ENCODE measurements at places on chromosomes 6 and 20.

DNA sequence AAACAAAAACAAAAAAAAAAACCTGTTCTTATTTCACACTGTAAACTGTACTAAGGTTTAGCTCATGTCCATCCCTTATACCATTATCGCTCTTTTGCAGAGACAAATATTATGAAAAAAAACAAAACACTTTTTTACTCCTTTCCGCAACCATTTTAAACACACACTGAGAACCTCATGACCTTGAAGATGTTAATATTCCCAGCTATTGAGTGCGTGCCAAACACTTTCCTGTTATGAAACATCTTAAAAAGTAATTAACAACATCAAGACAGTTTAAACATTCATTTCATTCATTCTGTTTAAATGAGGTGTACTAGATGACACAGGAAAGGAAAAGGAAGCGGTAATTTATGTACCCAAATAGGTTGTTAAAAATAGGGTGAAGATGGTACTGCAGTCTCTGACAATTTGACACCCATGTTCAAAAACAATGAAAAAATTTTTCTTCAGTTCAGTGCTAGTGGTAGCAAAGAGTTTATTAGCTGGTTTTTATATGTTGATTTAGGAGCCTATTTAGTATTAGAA lies 3.9 kb upstream of the ARHGAP18 start:
- DNase-seq, result no peak

DNA sequence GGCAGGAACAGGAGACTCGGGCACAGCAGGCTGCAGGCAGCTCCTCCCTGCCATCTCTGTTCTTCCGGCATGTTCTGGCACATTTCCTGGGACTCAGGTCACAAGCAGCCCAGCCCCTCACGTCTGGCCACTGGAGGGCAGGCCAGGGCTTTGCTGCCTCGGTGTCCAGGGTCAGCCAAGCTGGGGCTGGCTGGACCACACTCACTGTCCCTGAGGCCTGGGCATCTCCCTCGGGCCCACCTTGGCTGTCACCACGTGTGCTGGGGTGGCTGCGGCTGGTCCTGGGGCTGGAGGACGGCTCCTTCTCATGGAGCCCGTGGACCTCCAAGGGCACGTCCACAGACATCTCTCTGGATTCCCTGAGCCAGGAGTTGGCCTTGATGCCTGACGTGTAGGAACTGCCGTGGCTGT lies 18.5 kb downstream of the FRMD1 start:
- no peak for DNase-seq

GRCh38 chr6:3159805-3160781 lies 2.7 kb upstream of the TUBB2A start:
- DNase-seq, result no peak

GRCh38 chr6:157068691-157069324 lies 254.5 kb downstream of the TMEM242 start:
- DNase-seq, result no peak

GRCh38 chr20:53080969-53081871 lies 109.1 kb downstream of the TSHZ2 start:
- DNase-seq, result no peak

GRCh38 chr20:59018817-59019216 lies 412 bp upstream of the TUBB1 start:
- no peak for DNase-seq

- no peak for DNase-seq
These were observed 30.9 kb downstream of the TMEM200A start for GRCh38 chr6:130396722-130397121.

DNA sequence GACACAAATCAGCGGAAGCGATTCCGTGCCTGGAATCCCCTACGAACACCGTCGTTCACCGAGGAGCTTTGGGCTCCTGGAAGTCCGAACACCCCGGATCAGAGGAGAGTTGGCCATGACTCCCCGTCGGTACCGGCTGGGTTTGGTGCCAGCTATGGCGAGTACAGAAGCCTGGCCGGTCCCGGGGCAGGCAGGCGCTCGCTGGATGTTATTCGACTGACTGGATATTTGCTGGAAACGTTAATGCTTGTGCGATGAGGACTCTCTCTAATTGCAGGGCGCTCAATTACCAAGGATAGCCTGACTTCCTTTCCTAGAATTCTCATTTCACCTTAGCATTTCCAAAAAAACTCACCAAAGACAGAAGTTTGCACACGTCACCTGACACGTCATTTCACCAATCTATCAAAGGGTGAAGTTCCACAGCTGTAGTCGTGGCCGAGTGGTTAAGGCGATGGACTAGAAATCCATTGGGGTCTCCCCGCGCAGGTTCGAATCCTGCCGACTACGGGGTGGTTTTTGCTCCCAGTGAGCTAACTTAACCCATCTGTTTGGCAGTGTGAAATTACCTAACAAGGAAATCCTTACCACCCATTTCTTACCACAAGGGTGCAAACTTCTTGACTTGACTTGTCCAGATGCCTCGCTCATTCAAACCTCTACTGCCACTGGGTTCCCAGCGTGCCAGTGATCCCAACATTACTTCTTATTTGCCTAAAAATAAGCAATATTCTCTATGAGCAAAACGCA lies 22.7 kb upstream of the ZNF184 start:
- no peak for DNase-seq

- no peak for DNase-seq
These were observed 24.4 kb downstream of the SIRPD start for GRCh38 chr20:1533059-1533458.

GRCh38 chr6:6312901-6313441 lies 7.5 kb downstream of the F13A1 start:
- no peak for DNase-seq

DNA sequence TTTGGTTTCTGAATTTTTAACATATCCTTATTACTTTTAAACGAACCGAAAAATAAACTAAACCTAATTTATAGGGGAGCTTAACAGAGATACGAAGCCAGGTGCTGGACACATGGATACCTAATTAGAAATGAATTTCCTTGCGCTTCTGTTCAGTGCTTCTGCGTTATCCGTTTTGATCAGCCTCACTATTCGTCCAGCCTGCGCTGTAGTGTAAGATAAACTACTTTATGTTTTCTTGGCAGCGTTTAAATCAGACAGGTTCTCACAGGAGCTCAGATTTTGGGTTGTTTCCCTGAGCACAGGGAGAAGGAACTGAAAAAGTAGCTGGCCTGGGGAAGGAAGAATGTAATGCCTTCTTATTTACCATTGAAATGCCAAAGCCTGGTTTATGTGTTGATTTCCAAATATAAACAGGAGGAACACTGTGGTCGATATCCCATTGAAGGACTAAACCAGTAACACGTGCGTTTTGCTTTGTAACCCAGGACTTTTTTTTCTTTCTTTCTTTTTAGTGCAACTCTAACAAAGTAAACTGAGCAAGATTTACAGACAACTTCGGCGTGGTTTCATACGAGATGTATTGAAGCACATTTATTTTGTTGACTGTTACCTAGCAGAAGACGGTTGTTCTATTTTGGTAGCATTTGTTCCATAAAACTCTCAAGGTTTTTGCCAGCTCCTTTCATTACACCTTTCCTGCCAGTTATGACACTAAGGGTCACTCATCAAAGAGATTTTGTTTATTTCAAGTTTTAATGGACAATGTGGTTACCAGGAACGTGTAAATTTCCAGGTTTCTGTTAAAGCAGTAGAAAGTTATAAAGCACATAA lies 214.8 kb upstream of the HEY2 start:
- no peak for DNase-seq

DNA sequence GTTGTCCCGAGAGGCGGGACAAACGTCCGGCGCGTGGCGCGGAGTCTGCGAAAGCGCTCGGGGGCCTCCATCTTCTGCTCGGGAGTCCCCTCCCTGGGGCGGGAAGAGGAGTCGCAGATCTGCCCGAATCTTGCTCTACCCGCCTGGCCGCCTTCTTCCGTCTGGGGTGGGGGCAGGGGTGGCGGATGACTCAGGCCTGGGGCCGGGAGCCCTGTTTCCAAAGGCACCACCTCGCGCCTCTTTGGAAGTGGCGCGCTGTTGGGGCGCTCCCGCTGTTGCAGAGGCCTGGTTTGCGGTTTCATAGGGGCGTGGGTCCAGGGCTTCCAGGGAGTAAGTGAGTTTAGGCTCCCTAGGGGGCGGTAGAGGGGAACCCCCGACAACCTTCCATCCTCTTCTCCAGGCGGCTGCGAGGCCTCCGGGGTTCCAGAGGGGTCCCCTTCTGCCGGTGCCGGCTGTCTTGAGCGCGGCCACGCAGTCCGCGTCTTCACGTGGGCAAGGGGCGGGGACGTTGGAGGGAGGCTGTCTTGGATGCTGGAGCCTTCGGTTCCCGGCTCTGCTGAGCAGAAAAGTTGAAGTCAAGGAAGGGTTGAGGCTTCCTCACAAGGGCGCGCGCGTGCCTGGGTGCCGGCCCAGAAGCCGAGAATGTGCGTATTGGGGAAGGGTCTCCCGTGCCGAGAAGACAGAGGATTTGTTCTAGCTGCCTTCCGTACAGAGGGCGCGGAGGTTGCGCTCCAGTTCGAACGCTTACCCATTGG lies 2.6 kb upstream of the TFAP2C start:
- no peak for DNase-seq

DNA sequence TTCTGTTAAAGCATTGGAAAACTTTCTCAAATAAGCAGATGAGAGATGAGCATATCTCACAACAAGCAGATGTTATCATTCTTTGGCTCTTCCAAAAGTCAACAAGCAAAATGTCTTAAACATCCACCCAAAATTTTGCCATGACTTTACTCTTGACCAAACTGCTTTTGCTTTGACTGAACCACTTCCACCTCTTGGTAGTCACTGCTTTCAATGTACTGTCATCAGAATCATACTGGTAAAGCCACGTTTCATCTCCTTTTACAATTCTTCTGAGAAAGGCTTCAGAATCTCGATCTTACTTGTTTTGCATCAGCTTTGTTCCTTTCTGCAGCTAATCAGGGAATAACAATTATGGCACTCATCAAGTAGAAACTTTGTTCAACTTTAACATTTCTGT lies 498.5 kb upstream of the GJE1 start:
- no peak for DNase-seq

DNA sequence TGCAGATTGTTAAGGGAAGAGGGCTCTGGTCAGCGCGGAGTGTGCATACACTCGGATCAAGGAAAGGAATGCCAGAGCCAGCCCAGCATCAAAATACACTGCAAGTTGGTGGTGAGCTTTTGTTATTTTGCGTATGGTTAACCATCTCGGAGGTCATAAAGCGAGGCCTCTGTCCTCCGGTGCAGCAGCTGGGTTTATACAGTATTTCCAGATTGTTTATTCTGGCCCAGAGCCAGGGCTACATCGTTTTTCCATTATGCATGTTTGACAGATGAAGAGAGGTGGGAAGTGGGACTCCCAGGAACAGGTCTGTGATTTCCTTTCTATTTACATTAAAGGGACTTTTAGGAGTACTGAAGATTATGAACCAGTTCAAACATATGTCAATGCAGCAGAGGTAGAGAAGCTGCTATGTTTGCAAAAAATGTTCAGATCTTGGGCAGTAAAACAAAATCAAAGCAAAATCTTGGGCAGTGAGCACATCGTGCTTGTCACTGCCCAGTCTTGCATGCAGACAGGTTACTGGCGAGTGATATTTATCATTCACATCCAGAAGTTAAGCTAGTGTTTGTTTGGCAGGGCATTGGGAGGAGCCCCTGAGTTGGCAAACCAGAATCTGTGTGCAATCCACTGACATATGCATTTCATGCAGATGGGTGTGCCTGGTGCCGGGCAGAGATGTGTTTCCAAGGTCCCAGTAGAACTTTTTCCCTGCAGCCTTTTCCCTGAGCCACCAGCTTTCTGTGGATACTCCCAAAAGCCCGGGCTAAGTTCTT lies 256.3 kb upstream of the TAB2 start:
- DNase-seq, result no peak

DNA sequence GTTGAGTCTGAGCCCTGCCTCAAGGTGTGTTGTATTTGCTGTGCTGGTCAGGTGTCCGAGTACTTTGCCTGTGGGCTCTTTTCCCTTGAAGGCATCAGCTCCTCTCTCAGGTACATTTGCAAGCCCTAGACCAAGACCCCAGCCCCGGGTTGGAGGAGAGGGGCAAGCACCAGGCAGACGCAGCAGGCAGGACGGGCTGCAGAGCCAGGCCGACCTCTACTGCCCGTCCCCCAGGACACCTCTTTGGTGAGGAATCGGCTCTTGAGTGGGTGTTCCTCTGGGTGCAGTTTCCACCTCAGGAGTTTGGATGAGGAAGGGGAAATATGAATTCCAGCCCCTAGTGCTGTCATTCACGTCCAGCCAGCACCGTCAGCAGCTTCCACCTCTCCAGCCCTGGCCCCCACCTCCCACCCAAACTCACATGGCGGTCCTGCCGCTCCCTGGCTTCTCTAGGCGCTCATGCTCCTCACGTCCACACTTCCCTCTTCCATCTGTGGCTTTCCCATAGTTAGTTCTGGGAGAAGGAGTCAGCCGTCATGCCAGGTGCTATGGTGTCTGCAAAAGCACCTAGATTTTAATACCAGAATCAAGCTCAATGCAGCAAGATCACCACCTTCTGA lies 183.9 kb downstream of the DLL1 start:
- no peak for DNase-seq

GRCh38 chr6:62974452-62974851 lies 236.8 kb upstream of the FKBP1C start:
- DNase-seq, result no peak

- no peak for DNase-seq
These were observed 128.9 kb downstream of the TMEM200A start for GRCh38 chr6:130494729-130495128.

GRCh38 chr20:35934050-35934449 lies 20.3 kb downstream of the SCAND1 start:
- no peak for DNase-seq

DNA sequence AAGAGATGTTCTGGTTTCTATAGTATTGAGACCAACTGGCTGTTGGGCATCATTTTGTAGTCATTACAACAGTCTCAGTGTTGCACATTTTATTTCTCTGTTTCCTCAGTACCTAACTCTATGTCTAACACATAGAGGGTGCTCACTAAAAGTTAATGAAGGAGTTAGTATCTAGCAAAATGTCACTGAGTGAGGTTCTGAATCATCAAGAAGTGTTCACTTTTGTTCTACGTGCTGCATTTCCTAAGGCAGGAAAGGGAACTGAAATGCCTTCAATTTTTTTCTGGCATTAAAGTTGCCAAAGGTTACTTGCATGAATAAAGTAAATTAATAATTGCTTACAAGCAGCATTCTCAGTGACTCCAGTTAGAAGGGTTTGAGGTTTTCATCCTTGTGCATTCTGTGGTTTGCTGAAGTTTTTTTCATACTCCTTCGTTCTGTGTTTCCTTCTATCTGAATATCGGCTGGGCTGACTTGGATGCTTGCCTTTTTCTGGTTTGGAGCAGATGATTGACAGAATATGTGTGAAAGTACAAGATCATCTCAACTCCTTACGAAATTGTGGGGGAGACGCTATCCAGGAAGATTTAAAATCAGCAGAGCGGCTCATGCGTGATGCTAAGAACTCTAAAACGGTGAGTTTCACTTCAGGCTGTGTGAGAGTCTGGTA lies 114.5 kb upstream of the SCGN start:
- no peak for DNase-seq

DNA sequence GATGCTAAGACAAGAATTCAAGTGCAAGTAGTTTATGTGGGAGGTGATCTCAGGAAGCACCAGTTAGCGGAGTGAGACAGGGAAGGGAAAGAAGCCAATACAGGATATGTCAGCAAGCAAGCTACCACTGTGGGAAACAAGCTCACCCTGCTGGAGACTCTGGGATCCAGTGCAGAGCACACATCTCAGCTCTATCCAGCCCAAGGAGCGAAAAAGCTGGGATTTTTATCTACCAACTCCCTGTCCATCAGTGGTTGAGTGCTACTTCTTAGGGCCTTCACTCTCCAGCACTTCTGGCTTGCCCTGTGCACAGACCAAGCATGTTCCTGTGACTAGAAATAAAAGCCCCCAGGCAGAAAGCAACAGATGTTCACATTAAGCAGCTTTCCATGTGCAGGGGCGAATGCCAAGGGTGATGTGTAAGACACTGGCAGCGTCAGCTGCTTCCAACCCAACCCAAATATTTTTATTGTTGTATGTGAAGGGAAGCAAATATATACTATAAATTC lies 10.8 kb upstream of the RNF24 start:
- no peak for DNase-seq

- DNase-seq, result peak; percentile 85
These were observed 4.7 kb upstream of the MRGBP start for GRCh38 chr20:62791301-62792181.
